ENCODE measurements at places on chromosomes 12 and 14.
A peak's percentile ranks its signal among the peaks of the same experiment; 100 is the strongest.

DNA sequence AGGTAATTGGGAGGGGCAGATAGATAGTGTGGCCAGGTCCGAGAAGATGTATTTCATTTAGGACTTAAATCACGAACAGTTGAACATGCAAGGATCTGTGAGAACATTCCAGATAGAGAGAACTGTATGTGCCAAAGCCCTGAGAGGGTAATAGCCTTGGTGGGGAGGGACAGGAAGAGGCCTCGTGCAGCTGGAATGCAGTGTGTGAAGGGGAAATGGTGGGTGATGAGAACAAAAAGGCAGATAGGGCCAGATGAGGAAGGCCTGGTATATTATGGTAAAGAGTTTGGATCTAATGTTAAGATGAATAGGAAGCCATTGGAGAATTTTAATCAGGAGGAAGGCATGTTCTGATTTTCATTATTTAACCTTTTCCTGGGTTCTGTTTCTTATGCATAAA is 136.3 kb downstream of the TPH2 start:
- DNase-seq: no peak

GRCh38 chr12:76422154-76422542 is 73.9 kb upstream of the BBS10 start:
- no peak for DNase-seq

DNA sequence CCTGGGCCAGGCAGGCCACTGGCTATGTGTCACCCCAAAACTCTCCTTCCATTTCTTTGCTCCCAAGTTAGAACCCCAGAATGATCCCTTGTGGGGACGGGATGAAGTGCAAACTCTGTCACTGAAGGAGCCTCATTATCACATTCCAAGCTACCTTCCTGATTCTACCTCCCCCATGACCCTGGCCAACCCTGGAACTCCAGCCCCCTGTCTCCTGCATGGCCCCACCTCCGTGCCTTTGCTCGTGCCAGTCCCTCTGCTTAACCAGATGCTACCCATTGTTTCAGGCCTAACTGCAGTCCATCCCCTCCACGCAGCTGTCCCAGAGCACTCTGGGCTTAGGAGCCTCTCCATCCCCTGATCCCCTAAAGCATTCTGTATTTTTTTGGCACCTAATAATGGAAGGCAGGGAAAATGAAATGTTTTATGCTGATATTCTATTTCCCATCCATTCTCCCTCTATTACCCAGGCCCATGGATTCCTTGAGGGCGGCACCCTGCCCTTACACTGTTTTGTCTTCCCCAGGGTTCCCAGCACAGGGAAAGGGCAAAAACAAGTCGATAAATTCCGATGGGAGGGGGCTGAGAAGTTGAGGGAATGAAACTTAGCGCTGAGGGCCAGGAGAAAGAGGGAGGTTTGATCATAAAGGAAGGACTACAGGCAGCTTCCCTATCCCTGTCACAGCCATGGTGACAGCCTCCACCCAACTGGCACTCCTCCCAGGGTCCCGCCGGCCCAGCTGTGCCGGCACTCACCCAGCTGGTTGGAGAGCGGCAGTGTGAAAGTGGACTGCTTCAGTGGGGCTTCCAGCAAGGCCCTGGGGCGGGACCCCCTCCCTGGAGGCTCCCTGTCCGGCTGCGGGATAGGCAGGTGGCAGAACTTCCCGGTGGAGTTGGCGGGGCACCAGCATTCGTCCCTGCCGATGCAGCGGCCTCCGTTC is 58.1 kb downstream of the ISCA2 start:
- DNase-seq: peak; percentile 85

DNA sequence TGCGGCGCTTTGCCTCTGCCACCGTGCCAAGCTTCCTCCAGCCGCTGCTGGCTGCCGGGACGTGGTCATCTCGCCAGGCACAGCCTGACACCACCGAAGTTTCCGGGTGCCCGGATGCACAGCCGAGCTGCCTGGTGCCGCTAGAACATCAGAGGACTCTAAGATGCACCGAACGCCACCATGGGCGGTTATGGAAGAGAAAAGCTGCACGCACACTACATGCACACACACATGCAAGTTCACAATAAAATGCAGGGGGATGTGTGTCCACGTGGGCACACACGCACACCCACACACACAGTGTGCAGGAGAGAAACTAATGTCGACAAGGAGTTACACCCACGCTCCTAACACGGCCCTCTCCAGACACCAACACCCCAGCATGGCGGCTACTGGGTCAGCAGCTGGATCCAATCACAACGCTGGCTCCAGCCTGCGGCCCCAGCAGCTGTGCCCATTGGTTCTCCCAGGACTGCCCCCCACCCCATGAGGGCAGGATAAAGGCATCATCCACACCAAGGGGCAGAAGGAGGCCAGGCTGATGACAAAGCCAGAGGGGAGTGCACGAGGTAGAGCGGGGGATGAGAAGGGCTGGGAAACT is 82.7 kb downstream of the BCL11B start:
- DNase-seq: no peak

- no peak for DNase-seq
These were observed 900 bp downstream of the C2CD5 start for GRCh38 chr12:22543246-22544037.

DNA sequence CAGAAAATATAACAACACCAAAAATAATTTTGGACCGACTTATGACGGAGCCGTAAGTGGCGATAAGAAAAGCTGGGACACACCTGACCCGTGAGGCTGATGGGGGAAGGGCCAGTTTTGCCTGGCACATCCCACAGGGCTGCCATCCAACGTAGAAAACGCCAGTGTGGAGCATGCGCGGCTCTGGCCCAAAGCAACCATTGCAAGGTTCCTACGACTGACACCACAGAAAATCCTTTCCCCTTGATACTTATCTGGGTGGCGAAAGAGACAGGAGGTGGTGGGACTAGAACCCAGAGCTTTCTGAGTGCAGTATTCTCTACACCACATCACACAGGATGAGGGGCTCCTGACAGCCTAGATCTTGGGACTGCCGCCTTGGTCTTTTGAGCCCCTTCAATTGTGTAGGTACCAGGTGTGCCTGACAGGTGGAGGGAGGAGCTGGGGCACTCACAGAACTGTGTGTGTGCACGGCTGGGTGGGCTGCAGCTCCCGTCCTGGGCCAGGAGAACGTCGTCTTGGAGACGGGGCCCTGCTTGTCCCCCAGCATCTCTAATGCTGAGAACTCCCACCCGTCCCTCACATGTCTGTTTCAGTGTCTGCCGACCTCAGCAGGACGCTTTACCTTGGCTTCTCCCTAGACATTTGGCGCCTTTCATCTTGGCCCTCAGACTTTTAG is 17.4 kb upstream of the CACNA2D4 start:
- DNase-seq: no peak

DNA sequence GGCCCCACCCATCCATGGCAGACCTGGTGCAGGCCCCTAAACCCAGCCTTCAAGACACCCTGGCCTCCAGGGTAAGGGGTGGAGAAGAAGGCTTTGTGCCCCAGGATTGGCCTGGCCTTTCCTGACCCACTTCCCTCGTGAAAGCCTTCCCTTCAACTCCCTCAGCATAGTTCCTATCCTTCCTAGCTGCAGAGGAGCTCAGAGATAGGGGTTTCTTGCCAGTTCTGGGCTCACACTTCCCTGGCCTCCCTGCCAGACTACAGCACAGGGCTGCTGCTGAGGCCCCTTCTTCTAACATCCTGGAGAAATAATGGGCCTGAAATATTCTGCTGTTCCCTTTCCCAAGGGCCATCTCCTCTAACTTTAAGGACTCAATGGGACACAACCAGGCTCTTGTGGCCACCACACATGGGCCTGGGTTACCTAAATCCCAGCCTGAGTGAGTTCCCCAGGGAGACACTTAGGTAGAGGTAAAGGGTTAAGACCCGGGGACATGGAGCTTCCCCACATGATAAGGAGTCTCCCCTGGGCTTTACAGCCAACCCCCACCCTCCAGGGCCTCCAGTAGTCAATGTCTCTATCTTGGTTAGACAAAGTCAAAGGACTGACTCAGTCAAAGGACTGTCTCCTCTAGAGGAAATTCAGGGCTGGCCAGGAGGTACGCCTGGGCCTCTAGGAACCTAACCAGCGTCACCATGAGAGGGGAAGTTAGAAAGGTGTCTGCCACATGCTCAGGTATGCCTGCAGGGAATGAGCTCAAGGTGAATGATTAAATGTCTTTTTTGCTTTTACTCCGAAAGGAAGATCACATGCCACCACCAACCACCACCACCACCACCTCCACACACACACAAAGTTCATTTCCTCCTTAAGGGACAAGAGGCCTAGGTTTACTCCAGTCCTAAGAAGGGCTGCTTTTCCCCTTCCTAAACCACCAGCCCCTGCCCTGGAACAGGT is 7.1 kb downstream of the ZFP36L1 start:
- DNase-seq: peak; percentile 74

DNA sequence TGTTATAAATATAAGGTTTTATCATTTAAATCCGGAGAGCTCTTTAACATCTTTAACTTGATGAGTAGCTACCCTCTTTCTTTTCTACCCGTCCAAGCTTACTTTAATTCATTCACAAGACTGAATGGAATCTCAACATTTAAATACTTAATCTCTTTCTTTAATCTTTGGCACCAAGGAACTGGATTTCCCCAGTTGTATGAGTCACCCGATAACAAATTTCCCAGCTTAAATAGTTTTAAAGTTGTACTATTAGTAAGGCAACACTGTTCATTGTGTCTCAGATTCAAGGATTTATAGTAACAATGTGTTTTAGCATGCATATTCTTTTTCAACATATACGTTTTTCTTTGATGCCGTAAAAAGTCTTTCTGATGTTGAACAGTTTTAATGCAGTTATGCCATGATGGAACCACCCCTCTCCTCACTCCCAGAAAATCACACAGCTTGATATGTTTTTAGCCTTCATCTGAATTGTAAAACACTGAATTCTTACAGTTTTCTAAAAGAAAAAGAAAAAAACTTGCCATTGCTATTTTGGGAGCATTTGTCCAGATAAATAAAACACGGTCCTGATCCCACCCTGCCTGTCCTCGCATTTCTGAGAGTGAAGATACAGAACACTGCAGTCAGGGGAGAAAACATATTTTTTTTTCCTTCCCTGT is 16.0 kb upstream of the LRP6 start:
- no peak for DNase-seq

GRCh38 chr12:123395236-123395635 is 11.3 kb downstream of the KMT5A start:
- DNase-seq: no peak

DNA sequence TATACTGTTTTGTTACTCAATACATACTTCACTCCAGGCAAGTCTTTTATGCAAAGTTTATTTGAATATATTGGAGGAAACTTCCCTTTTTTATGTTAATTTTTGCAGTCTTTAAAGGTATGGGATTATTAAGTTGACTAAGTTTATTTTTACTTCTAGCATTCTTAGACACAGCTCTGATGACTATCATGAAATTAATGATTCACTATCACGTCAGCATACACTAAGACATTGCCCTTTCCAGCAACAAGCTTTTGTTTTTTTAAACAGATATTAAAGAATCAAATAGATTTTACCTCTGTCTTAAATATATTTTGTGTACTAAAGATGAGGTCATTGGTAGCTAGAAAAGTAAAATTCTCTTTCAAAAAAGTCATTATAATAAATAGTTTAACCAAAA is 52.1 kb downstream of the DERA start:
- DNase-seq: no peak

- no peak for DNase-seq
These were observed 7.4 kb downstream of the INF2 start for GRCh38 chr14:104696671-104697316.

- DNase-seq: no peak
These were observed 4.9 kb downstream of the BMP4 start for GRCh38 chr14:53951627-53952303.

GRCh38 chr12:76762601-76762980 is 1.3 kb upstream of the ZDHHC17 start:
- no peak for DNase-seq

DNA sequence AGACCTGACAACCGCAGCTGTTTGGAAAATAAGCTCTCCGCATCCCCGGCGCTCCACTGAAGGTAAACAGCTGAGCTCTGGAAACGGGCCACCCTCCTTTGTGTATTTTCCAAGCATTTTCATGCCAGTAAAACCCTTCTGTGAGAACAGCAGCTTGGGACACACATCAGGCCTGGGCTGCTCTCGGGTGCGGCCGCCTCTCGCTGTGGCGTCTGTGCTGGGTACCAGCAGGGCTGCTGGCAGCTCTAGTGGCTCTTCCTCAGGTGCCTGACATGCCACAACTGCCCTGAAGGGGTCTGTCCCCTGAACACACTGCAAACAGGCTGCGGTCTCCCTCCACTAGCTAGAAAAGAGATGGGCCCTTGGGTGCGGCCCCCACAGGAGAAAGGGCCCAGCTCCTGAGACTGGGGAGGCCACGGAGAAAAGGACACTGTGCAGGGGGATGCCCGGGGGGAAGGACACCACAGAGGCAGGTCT is 96.3 kb downstream of the ITPK1 start:
- DNase-seq: no peak

- DNase-seq: peak; percentile 28
These were observed 287.3 kb downstream of the BCL11B start for GRCh38 chr14:98984719-98985041.

GRCh38 chr12:22310709-22311108 is 23.8 kb downstream of the ST8SIA1 start:
- DNase-seq: no peak

DNA sequence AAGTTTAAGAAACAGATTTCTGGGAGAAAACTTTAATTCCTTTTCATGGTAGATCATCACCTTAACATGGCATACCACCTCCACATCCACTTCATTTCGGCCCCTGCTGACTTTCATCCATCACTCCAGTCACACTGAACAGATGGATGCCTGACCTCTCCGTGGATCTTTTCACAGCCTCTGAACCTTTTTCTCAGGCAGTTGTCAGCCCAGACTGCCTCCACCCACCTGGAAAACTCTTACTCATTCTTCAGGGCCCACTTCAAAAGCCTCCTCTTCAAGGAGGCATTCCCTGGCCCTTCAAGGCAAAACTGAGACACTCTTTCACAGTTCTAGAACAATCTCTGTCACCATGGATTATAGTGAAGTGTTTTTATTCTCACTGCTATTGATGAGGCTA is 52.9 kb downstream of the GXYLT1 start:
- no peak for DNase-seq

DNA sequence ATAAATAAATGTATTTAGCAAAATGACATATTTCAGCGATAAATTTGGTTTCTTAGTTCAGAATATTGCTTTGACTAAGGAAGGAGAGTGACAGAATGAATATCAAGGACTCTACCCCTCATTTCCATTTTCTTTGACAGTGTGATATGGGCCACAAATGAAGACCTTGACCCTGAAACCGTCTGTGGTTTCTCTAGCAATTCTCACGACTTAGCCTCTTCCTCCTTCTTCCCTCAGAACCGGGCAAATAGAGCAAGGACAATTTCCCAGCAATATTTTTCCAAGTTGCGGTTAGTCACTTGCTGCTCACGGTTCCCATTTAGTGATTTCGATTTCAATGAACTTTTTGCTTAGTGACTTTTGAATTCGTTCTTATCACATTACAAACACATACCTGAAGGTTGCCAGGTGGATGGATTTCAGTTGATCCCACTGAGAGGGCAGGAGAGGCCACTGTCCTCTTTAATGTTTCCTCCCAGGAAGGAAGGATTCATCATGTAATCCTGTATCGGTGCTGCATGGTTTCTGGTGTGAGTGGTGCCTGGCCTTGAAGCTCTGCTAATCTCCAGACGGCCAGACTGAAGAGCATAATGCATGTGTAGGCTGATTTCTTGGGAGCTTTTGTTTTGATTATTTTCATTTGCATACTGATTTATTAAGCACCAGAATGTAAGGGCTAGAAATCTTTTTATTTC is 77.6 kb downstream of the CHST11 start:
- DNase-seq: no peak
